ENCODE measurements at places on chromosomes 2 and 18.

DNA sequence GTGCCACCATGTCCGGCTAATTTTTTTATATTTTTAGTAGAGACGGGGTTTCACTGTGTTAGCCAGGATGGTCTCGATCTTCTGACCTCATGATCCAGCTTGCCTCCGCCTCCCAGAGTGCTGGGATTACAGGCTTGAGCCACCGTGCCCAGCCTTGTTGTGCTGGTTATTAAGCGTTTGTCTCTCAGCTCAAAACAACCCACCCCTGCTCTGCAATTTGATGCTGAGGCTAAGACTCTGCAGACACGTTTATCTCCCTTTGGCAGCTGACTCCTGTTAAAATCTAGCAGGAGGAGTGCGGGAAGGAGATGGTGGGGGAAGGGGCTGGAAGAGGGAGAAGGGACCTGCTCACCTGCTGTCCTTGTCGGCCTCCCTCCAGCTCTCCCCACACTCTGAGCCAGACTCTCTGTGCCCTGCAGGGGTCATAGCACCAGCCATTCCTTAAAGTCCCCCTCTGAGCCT, 29.9 kb upstream of the IMPA2 start:
- DNase-seq = no peak

DNA sequence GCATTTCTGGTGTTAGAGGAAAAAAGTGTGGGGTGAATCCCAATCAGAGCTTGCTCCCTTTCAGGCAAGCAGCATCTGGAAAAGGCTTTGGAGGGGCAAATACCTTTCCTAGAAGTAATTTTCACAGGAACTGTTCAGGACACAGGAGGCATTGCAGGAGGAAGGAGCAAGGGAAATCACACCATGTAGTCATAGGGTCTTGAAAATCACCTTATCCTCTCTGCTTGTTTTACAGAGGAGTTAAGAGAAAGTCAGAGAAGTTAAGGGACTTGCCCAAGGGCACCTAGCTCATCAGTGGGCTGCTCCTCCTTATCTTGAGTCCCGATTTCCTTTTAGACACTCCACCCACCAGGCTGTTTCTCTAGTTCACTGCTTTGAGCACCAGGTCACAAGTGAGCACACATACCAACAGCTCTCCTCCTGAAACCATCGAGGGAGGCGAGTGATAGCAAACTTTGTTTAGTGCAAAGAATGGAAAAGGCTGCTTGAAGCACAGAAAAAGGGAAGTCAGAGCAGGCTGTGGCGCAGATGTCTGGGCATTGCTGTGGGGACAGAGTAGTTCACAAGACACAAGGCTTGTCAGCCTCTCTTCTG, 89.2 kb upstream of the CXCR4 start:
- DNase-seq = no peak

DNA sequence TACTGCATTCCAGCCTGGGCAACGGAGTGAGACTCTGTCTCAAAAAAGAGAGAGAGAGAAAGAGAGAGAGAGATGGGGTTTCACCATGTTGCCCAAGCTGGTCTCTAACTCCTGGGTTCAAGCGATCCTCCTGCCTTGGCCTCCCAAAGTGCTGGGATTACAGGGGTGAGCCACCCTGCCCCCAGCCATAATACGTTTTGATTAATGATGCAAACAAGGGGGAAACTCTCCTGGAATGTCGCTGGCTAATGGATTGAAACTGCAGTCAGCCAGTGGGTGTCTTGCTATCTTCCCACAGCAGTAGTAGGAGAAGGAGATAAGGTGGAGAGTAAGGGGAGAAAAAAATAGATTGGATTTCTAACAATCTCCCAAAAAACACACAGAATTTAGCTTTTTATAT, 9.5 kb upstream of the RTN4 start:
- DNase-seq = no peak

DNA sequence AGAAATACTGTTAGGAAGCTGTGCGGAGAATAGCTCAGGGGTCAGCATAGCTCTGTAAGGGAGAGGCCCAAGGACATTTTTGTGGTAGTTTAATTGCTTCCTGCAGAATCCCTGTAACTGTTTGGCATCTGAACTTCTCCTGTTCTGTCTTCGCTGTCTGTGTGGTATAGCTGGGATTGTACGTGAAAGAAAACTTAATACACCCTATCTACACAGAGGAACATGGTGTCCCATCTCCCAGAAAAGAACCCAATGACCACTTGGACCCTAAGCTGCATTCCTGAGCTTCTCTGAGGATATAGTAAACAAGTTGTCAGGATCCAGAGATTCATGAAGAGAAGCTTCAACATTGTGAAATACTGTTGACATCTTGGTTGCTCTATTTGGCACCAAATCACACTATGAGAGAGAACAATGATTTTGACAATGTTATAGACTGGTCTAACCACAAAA, 81.3 kb downstream of the CDC42EP3 start:
- DNase-seq = no peak

- DNase-seq = no peak
Measured at GRCh38 chr2:173997269-173997668, 32.1 kb upstream of the SP3 start.

GRCh38 chr2:215352602-215353001, 40.7 kb downstream of the ATIC start:
- DNase-seq = no peak

GRCh38 chr2:194060269-194060668, 1596.8 kb upstream of the SLC39A10 start:
- DNase-seq = no peak

- DNase-seq = no peak
Measured at GRCh38 chr18:53859764-53860163, 364.7 kb downstream of the MBD2 start.

GRCh38 chr2:187188783-187189631, 259.0 kb downstream of the CALCRL start:
- DNase-seq = no peak

DNA sequence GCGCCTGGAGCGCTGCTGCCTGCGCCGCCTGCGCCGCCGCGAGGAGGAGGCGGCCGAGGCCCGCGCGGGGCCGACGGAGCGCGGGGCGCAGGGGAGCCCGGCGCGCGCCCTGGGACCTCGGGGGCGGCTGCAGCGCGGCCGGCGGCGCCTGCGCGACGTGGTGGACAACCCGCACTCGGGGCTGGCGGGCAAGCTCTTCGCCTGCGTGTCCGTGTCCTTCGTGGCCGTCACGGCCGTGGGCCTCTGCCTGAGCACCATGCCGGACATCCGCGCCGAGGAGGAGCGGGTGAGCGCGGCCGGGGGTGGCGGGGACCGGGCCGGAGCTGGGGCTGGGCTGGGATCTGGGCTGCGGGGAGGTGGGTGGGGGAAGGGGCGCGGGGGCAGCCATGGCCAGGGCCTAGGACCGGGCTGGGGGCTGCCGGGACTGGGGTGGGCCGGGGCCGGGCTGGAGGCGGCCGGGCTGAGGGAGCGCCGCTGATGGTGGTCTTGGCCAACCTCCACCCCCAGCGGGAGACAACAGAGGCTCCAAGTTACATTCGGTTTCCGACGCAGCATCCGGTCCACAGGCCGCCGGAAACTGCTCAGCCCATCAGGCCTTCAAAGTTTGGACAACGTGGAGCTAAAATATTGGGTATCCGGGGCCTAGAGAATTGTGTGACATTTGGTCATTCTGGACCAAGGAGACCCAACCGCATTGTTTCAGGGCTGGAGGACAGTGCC, 66.4 kb downstream of the KCNG2 start:
- DNase-seq = no peak

DNA sequence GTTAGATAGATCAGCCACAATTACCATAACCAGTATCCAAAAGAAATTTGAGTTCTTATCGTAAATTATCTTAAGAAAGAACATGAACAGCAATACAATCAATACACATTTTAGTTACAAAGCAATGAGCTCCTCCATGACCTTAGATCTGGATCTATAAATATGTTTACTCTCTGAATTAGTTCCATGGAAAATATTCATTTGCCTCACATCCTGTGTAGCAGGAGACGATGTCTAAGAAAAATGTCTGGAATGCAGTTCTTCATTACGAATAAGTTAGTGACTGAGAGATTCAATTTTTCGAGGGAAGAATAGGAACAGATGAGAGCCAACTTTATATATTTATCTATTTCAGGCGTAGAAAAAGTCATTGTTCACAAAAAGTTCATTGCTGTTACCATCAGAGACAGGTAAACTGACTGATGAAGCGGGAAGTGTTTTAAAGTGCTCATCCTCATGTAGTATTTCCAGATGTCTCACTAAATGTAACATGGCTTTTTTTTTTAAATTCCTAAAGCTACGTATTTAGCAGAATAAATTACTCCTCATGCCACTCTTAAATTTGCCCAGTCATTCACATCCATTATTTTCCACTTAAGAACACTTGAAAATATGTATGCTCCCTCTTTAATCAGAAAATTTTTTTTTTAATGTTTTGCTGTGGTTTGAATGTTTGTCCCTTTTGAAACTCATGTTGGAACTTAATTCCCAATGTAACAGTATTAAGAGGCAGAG, 106.5 kb upstream of the SCN1A start:
- DNase-seq = no peak

DNA sequence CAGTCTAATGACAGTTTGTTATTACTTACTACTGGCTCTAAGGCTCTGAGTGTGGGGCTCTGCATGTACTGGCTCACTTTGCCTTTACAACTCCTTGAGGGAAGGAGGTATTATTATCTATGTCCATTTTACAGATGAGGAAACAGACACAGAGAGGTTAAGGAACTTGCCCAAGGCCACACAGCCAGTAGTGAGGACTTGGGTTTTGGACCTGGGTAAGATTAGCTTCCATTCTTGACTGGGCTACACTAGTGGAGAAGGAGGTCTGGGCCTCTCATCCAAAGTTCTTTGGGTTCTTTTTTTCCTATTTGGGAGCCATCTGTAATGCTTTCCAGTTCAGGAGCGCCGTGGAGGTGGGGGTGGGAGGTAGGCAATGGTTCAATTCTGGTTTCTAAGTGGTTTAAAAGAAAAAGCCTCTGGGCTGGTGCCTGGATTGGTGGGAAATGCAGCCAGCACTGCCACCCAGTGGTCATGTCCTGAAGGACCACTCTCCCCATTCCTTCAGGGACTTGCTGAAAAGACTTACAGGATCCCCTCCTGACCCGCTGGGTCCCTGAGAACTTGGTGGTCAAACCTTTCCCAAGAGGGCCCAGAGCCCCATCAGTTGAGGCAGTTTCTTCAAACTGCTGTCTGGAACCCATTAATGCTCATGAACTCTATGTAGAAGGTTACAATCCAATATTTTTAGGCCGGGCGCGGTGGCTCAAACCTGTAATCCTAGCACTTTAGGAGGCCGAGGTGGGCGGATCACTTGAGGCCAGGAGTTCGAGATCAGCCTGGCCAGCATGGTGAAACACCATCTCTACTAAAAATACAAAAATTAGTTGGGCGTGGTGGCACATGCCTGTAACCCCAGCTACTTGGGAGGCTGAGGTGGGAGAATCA, 38.6 kb upstream of the NOTO start:
- DNase-seq = peak; percentile 81

GRCh38 chr2:60154142-60154541, 399.3 kb downstream of the BCL11A start:
- DNase-seq = no peak

- no peak for DNase-seq
Measured at GRCh38 chr2:232979871-232980461, 33.1 kb downstream of the NGEF start.

- peak; percentile 62 for DNase-seq
Measured at GRCh38 chr18:25147877-25148488, 204.0 kb downstream of the ZNF521 start.

DNA sequence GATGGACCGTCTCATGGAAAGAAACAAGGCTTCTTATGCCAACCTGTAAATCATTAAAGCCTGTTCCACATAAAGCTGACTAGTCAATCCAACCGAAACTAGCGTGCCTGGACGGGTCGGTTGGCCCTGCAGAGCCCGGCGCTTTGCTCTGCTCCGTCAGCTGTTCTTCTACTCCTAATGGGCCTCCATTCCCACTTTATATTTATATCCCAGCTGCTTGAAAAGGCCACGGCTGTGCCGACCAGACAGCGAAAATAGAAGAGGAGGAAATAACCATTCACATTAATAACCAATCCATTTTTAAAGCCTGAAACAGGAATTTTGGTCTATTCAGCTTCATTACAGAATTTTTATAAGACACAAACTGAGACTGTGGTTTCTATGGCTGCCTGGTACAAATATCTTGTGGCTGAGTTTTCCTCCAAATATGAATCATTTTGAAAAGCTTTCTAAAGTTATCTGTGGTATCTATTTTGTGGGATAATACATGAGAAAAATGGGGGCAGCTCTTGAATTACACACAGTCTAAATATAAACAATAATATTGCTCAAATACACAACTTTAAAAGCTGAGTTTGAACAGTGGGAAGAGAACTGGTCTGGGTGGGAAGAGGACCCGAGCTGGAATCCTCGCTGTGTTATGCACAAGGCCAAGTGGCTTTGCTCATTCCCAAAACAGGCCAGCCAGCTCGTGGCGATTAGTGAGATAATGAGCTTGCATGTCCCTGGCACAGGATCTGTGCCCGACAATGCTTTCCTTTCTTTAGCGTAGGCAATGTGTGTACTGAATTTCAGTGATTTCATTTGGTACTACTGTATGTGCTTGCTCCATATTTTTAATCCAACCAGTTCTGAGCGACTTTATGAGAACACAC, 10.5 kb upstream of the FAM124B start:
- DNase-seq = no peak

DNA sequence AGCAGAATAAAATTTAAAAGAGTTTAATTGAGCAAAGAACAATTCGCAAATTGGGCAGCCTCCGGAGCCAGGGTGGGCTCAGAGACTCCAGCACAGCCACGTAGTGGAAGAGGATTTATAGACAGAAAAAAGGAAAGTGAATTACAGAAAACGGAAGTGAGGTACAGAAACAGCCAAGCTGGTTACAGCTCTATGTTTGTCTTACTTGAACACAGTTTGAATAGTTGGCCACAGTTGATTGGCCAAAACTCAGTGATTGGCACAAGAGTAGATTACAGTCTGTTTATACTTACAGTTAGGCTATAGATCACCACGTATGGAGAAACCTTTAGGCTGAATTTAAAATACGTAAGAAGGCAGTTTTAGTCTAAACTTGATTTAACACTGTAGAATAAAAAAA, 78.8 kb upstream of the NEDD4L start:
- no peak for DNase-seq

DNA sequence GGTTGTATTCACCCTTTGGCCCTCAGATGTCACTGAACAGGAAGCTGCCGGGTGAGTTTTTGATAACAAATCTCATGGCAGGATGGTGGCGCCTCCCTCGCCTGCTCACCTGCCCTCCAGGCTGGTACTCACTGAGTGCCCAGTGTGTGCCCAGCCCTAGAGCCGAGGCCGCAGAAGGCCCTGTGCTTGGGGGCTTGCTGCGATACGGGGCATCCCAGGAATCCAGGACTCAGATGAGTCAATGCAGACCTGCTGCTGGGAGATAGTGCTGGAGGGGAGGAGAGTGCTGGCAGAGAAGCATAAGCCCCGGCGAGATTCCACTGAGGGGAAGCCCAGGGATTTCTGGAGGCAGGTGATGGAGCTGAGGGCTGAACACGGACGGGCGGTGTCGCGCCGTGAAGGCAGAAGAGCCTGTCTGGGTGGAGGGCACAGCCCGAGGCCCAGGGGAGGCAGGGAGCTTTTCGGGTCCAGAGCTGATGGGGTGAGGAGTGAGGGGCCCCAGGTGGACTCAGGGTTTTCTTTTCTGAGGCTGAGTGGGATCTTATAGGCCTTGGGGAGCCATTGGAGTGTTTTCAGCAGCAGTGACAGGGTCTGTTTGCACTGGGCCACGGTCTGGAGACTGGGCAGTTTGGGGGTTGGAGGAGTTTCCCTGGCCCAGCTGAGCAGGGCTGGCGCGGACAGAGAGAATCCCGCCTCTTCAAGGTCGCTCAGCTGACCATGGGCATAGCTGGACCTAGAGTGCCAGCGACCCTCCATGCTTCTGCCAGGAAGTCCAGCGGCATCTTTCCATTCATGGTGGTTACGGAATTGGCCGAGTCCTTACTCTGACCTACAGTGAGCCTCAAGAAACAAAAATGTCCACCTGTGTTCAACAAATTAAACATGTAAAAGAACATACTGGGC, 35.5 kb downstream of the LDLRAD4 start:
- DNase-seq = no peak

GRCh38 chr2:174664084-174664759, 66.6 kb upstream of the WIPF1 start:
- no peak for DNase-seq

Data from G401 (cell line).